ENCODE measurements at places on chromosomes 2 and 18. TPM values are rescaled to one million over a fixed set of nuclear protein-coding genes. Genes with fewer than 3 reads are reported as not detected.

Gene LRP1B
- total RNA-seq: 0.40 TPM

Gene CXCR2
- 18.7 TPM for total RNA-seq

Gene C1GALT1C1L
- 0.16 TPM for total RNA-seq

Gene CHRNG
- total RNA-seq: not detected

Gene NEB
- 1.7 TPM for total RNA-seq

Gene FBXO15
- total RNA-seq: 0.76 TPM

Gene GNAL
- 8.8 TPM for total RNA-seq

Gene RGPD3
- total RNA-seq: 0.04 TPM

Gene IL36B
- total RNA-seq: 1.4 TPM

Gene SERPINB11
- 7.1 TPM for total RNA-seq

Gene ECEL1
- not detected for total RNA-seq

Gene CGREF1
- total RNA-seq: 0.96 TPM

Gene DSG4
- not detected for total RNA-seq

Gene NEUROD1
- not detected for total RNA-seq

Gene RNF125
- 1.8 TPM for total RNA-seq

Gene CYRIA
- 1.3 TPM for total RNA-seq

Gene DSG2
- 22.4 TPM for total RNA-seq

Gene LYPD6B
- total RNA-seq: 3.2 TPM

Gene KCMF1
- 80.7 TPM for total RNA-seq

Gene PROKR1
- not detected for total RNA-seq

Gene FNDC4
- 8.5 TPM for total RNA-seq

Gene SATB2
- 1.1 TPM for total RNA-seq

Gene CCL20
- total RNA-seq: 2.8 TPM

Gene KCNS3
- total RNA-seq: 3.4 TPM

Gene CNDP1
- total RNA-seq: not detected

Gene HOXD13
- not detected for total RNA-seq

Gene AQP12A
- not detected for total RNA-seq

Gene SH3BP4
- 10.7 TPM for total RNA-seq

Gene C18orf54
- total RNA-seq: 2.7 TPM

Gene SCG2
- 0.12 TPM for total RNA-seq

Gene CFAP221
- total RNA-seq: not detected

Gene IL1F10
- not detected for total RNA-seq

Gene MTERF4
- 23.7 TPM for total RNA-seq

Gene TXNL4A
- 77.1 TPM for total RNA-seq

Gene TLX2
- total RNA-seq: not detected

Gene MDH1B
- total RNA-seq: 0.76 TPM

Gene CDH2
- total RNA-seq: not detected

Gene GPR45
- total RNA-seq: not detected

Measured in esophagus mucosa (tissue), 1 donor.